ENCODE measurements at places on chromosomes 12 and 14.

- DNase-seq = no peak
Measured at GRCh38 chr14:61582815-61583214, 112.5 kb upstream of the HIF1A start.

DNA sequence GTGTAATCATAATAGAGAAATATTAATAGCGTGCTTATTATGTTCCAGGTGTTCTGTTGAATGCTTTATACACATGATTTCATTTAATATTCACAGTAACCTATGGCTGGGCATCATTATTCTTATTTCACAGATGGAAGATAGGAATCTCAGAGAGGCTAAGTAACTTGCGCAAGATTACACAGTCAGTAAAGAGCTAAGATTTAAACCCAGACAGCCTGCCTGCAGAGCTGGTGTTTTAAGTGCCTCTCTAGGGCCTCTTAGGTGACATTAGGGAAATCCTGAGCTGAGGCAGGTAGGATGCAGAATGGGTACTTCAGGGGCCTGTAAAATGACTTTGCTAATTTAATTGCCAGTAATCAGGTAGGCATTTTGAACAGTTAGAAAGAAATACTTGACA, 18.5 kb upstream of the BHLHE41 start:
- no peak for DNase-seq

- no peak for DNase-seq
Measured at GRCh38 chr12:113208041-113208934, 13.0 kb upstream of the TPCN1 start.

GRCh38 chr14:50647753-50648152, 20.4 kb downstream of the SAV1 start:
- no peak for DNase-seq
